ACHN (cell line): ENCODE measurements at places on chromosomes 16 and 17.

DNA sequence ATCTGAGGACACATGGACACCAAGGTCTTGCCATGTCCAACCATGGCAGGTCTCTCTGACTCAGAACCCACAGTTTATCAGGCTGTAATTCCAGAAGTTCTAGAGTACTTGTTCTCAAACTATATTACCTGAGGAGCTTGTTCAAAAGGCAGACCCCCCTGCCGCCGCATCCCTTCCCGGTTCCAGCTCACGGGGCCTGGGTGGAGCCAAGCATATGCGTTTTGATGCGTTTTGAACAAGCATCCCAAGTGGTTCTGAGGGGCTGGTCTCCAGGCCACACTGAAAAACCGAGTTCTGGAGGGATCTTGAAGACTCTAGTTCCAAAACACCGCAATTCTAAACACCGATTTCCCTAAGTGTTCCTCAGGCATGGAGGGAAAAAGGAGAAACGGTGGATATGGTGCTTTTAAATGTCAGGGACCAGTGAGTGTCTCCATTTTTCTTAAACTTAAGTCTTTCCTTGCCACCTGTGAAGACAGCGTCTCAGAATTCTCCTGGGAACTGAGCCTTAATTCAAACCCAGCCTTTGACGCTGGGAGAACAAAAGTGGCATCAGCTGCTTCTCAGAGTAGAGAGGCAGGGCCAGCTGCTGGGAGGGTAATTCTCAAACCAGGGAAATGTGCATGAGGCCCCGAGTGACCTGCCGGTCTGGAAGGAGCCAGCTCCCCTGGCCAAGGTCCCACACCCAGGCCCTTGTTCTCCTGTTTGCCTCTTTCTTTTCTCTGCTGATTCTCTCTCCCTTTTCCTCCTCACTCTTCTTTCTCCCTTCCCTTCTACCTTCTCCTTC lies 84.4 kb upstream of the PLCG2 start:
- DNase-seq: no peak

GRCh38 chr16:19417640-19418039 lies at the start of gene TMC5:
Gene TMC5 (plus strand): TSS chr16:19417883. CDS start chr16:19440039, 22,156 bp downstream.
- no peak for DNase-seq

DNA sequence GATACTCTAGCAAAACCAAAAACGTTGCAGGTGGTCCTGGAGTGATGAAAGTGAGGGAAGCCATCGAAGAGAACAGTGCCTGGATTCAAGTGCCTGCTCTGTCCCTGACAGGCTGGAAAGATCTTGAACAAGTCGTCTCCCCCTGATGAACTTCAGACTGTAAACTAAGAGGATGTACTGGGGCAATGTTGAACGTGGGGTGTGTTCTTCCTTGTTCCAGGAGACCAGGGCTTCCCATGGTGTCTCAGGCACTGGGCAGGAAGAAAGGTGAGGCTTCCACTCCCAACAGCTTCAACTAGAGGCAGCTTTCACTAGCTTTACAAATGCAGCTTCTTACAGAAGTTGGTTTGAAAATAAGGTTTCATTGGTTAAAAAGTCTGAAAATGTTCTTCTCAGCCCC lies 21.4 kb upstream of the NF1 start:
- DNase-seq: no peak

GRCh38 chr17:77442976-77443747 lies 302.4 kb downstream of the SEC14L1 start:
- no peak for DNase-seq

GRCh38 chr16:12801511-12802042 lies 2.1 kb downstream of the CPPED1 start:
- no peak for DNase-seq
